Upper lobe of right lung (tissue), 1 donor: ENCODE measurements at places on chromosomes 7 and 10. TPM values are rescaled to one million over a fixed set of nuclear protein-coding genes. Genes with fewer than 3 reads are reported as not detected.

DNA sequence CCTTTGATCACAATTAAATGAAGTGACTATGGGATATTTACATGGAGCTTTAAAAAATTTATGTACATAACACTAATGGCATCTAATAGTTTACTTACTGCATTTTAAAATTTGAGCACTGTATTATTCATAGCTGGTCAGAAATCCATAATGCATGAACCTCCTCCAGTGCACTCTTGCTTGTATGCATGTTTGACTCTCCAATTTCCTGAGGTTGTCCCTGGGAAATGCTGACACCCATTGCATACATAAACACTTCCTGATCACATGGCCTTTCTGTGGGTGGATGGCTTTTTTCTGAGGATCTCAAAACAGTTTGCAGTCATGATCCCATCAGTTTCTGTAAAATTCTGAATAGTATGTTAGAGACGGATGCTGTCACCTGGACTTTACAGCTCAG is 577.8 kb downstream of the REEP3 start:
- H3K4me3 ChIP-seq: no peak overlapping the region
- no peak overlapping the region for H3K27ac ChIP-seq
- DNase-seq: no peak
- no peaks in the 10 kb centered on the region for H3K36me3 ChIP-seq
- H3K4me1 ChIP-seq: no peaks in the 10 kb centered on the region

DNA sequence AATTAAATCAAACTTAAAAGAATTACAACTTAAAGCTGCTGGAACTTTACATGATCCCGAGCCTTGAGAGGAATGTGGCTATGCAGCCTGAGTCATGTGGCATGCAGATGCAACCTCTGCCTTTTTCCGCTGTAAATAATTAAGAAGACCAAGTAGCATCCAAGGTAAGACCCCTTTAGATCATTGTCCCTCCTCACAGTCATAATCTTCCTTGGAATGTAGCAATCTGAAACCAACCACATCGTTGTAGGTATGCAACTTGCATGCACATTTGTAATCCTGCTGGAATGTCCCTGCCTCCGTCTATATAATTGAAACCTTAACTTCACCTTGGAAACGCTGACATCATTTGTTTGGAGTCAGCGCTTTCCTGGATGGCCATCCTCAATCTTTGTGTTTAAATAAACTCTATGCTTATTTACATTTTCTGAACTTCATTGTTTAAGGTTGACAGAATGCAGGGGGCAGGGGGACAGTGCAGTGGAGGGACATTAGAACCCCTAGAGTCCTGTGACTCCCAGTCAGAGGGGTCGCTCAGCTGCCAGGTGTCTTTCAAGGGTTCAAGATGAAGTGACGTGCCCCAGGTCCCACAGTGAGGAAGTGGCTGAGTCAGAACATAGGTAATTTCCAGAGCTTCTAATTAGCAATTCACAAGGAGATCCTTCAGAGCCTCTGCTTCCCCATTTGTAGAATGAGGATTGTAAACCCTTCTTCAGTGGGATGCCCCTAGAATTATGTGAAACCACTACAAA is 110.7 kb downstream of the RALA start:
- peaks cover 18% of the 10 kb centered on the region for H3K4me1 ChIP-seq
- no peaks in the 10 kb centered on the region for H3K36me3 ChIP-seq
- DNase-seq: no peak
- no peaks in the 10 kb centered on the region for H3K27me3 ChIP-seq

DNA sequence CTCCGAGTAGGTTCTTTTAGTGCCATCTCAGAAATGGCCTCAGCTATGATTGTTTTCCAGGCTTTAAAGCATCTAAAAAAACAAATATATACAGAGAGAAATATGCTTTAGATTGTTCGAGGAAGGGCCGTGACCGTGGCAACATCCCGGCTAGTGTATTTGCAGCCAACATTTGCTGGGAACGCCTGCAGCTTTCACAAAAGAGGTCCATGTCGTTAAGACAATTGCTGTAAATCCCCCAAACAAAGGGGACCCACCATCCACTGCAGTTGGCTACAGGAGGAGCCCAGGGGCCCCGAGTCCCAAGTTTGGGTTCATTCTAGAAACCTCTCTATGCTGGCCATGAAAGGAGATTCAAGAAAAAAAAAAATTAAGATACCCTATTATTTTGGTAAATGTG is 152.8 kb upstream of the TCF7L2 start:
- H3K36me3 ChIP-seq: no peaks in the 10 kb centered on the region
- H3K4me1 ChIP-seq: no peaks in the 10 kb centered on the region
- no peak overlapping the region for H3K4me3 ChIP-seq
- H3K27ac ChIP-seq: no peak overlapping the region

GRCh38 chr10:110873951-110874350 is 2.2 kb downstream of the PDCD4 start:
- DNase-seq: no peak
- H3K4me3 ChIP-seq: peak overlapping the region; percentile 89
- peaks cover 9% of the 10 kb centered on the region for H3K36me3 ChIP-seq
- no peaks in the 10 kb centered on the region for H3K27me3 ChIP-seq
- peaks cover 21% of the 10 kb centered on the region for H3K4me1 ChIP-seq

DNA sequence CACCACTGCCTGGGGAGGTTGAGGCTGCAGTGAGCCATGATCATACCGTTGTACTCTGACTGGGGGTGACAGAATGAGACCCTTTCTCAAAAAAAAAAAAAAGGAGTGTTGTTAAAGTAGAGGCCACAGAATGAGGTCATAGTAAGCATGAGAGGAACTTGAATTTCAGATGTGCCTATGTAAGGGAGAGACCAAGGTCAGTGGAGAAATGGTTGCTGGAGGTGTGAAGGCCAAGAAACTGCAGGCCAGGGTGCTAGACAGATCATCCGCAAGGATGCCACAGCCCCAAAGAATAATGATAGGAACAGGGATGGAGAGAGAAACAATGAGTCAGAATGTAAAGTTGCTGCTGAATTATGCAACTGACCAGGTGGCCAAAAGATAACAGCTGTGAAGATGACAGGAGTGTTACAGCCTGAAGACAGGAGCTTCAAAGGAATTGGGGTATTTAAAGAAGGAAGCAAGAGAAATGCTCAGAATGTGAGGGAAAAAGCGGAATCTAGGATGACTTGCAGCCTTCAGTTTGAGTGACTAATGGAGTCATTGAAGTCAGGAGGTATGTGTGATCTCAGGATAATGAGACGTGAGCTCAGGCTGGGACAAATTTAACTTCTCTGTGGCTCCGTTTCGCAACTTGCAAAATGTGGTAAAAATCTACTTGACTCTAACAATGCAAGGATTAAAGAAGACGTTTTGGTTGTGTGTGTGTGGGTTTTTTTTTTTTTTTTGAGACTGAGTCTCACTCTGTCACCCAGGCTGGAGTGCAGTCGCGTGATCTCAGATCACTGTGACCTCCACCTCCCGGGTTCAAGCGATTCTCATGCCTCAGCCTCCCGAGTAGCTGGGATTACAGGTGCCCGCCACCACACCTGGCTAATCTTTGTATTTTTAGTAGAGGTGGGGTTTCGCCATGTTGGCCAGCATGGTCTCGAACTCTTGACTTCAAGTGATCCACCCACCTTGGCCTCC is 22.2 kb downstream of the TYW1B start:
- no peak for DNase-seq
- no peak overlapping the region for H3K4me3 ChIP-seq
- no peaks in the 10 kb centered on the region for H3K4me1 ChIP-seq
- H3K36me3 ChIP-seq: peaks cover 23% of the 10 kb centered on the region
- H3K27me3 ChIP-seq: no peaks in the 10 kb centered on the region

- no peak overlapping the region for H3K27ac ChIP-seq
- no peak for DNase-seq
- H3K27me3 ChIP-seq: no peaks in the 10 kb centered on the region
Observed at GRCh38 chr10:27448921-27449320, 55.2 kb upstream of the RAB18 start.

- H3K36me3 ChIP-seq: no peaks in the 10 kb centered on the region
- H3K4me3 ChIP-seq: no peak overlapping the region
Observed at GRCh38 chr7:156460858-156461627, 179.5 kb upstream of the RNF32 start.

- no peak for DNase-seq
- no peaks in the 10 kb centered on the region for H3K27me3 ChIP-seq
- H3K36me3 ChIP-seq: no peaks in the 10 kb centered on the region
Observed at GRCh38 chr7:12583922-12584321, 13.4 kb downstream of the SCIN start.

DNA sequence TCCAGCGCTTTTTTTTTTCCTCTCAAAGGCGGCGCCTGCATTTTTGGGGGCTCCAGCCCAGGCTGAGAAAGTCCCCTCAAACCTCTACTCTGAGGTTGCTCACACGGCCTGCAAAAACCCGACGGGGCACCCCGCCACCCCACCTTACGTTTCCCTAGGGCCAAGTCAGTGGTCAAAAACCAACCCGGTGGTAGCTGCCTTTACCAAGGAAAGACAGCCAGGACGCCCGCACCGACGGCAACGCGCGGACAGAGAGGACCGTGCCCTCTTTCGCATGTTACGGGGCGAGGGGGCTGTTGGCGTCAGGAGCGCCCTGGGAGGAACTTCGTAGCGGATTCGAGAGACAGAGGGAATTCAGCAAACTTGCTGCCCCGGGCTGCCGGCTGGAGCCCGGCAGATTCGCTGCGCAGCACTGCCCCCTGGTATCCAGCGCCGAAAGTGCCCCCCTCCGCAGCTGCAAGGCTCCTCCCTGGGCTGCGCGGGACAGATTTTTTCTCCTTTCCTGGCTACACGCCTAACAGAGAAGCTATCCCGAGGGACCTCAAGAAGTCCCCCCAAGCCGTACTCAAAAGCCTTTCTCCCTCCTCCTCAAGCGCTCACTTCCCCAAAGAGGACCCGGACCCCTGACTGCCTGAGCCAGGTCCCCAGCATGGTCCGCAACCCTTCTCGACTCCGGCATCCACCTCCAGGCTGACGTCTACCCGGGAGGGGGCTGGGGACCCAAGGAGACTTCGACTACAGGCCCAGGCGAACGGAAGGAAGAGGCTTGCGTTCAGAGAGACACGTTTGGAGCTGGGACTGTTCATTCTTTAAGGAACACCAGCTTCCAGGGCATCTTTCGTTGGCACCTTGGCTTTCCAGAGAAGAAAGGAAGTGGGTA is 27.7 kb upstream of the VAX1 start:
- peak overlapping the region; percentile 35 for H3K4me3 ChIP-seq
- peaks cover 99% of the 10 kb centered on the region for H3K27me3 ChIP-seq
- H3K36me3 ChIP-seq: no peaks in the 10 kb centered on the region

DNA sequence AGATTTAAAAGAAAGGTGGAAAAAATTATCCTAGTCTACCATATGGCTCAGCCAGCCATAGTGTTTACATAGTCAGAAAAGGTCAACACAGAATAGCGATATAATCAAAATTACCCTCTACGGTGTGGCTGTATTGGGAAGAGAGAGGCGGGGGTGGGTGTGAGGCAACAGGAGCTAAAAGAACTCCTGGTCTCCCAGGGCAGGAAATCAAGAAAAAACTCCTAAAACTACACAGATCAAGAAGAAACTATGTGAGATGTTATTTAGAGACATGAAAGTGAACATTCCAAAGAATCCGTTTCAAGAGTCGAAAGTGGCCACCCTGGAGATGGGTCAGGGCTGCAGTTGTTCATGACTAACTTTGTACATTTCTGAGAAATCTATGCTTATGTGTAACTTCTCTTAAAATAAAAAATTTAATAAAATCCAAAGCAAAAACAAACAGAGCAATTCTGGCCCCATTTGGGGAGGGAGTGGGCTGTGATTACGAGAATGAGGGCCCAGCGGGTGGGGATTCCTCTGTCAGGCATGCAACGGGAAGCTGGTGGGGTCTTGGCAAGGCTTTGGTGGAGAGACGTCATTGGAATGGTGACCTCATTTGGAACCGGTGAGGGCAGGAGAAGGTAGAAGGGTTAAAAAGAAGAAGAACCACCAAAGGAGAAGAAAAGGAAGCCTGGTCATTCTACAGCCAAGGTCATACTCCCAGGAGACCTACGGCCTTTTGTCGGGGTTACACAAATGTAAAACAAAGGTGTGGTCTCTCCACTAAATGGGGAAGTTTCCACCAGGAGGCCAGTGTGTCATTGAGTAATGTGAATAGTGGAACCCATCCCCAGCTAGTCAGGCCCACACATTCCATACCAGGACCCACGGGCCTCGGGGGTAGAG is 71.2 kb upstream of the DUSP5 start:
- no peak overlapping the region for H3K4me3 ChIP-seq
- peak; percentile 42 for DNase-seq
- H3K4me1 ChIP-seq: peaks cover 11% of the 10 kb centered on the region
- H3K27me3 ChIP-seq: no peaks in the 10 kb centered on the region

- H3K36me3 ChIP-seq: no peaks in the 10 kb centered on the region
- DNase-seq: no peak
- H3K4me3 ChIP-seq: no peak overlapping the region
- H3K27ac ChIP-seq: no peak overlapping the region
Observed at GRCh38 chr7:75823198-75823910, 9.7 kb upstream of the CCL24 start.

DNA sequence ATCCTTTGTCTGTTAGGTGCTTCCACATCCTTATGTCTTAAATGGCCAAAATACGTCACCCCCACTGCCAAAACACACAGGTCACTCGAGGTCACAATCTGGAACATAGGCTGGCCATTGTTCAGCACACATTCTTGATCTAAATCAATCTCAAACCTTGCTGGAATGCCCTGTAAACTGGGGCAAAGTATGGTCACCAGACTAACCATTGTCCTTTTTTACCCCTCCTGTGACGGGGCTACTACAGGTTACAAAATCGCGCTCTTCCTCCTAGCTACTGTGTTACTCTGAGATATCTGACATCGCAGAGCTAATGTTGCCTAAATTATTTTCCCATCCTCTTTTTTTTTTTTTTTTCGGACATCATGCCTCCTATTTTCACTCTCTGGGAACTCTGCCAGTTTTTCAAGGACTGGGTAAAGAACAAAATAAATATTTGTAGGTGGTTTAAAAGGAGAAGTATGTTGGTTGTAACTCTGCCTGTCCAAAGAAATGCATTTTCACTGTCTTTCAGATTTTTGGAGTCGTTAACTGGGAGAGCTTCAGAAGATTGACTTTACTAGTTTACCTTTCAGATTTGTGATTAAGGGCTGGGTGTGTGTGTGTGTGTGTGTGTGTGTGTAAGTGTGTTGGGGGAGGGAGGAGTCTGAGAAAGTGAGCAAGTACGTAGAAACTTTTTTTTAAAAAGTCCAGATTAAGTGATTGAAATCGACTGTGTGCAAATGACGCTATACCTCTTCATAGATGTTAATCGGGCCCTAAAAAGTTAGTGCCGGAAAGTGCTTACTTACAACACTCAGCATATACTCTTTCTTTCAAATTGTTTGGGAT is 942 bp upstream of the KIAA1217 start:
- H3K27me3 ChIP-seq: no peaks in the 10 kb centered on the region
- peak overlapping the region; percentile 56 for H3K4me3 ChIP-seq
- no peaks in the 10 kb centered on the region for H3K36me3 ChIP-seq
- H3K4me1 ChIP-seq: peaks cover 10% of the 10 kb centered on the region

Gene CDH23
- 10.9 TPM for total RNA-seq

Gene CPA2
- not detected for total RNA-seq

Gene FAM171A1
- 17.3 TPM for total RNA-seq

Gene PRF1
- 32.3 TPM for total RNA-seq

Gene CACNA2D1
- total RNA-seq: 10.3 TPM
